ENCODE measurements at places on chromosomes 6 and 20.

GRCh38 chr6:150175586-150176151, 32.8 kb downstream of the PPP1R14C start:
- no peak for DNase-seq

DNA sequence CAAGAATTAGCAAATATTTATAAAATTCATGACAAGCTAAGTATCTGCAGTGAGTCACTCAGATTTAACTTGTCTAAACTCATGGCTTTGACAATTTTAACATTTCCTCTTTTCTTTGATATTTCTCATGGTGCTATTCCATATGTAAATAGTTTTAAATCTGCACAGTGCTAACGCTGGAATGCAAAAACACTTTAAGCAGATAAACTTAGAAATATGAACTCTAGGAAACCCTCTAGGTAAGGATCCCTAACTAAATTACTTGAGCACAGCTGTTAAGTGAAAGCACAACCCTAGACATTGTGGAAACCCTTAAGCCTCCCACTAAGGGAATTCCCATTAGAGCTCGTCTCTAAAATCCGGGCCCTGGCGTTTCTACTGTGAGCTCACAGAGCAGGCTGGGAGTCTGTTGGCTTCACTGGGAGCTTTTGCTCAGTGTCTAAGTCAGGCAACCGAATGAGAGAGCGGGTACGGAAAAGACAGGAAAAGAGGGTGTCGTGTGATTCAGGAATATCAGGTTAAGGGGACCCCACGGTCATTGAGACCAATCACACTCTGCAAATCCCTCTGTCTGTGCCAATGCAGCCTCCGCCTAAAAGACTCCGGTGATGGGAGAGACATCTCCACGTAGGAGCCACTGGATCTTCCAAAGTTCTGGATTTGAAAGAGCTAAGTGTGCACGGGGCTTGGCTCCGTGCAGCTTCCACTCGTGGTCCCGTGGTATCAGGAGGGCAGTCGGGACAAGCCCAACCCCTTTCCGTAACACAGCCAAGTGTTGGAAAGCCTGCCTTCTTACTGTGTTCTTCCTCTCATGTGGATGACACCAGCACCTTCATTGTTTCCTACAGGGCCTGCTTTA, 112.3 kb upstream of the RPS6KA2 start:
- DNase-seq = peak; percentile 22

GRCh38 chr20:10282979-10283456, 64.4 kb downstream of the SNAP25 start:
- no peak for DNase-seq

- DNase-seq = no peak
Observed at GRCh38 chr20:59050437-59050836, 7.9 kb upstream of the PRELID3B start.

GRCh38 chr6:53293691-53294090, 55.1 kb downstream of the ELOVL5 start:
- DNase-seq = no peak

GRCh38 chr6:40253420-40253819, 319.2 kb upstream of the MOCS1 start:
- DNase-seq = no peak

GRCh38 chr20:48846516-48847492, 19.0 kb upstream of the PREX1 start:
- DNase-seq = peak; percentile 92

- DNase-seq = peak; percentile 66
Observed at GRCh38 chr20:18412221-18412901, 54.5 kb downstream of the DZANK1 start.

- DNase-seq = no peak
Observed at GRCh38 chr6:132007474-132008190, 56.5 kb upstream of the CCN2 start.

- DNase-seq = no peak
Observed at GRCh38 chr20:17541996-17542395, 10.8 kb upstream of the BFSP1 start.

DNA sequence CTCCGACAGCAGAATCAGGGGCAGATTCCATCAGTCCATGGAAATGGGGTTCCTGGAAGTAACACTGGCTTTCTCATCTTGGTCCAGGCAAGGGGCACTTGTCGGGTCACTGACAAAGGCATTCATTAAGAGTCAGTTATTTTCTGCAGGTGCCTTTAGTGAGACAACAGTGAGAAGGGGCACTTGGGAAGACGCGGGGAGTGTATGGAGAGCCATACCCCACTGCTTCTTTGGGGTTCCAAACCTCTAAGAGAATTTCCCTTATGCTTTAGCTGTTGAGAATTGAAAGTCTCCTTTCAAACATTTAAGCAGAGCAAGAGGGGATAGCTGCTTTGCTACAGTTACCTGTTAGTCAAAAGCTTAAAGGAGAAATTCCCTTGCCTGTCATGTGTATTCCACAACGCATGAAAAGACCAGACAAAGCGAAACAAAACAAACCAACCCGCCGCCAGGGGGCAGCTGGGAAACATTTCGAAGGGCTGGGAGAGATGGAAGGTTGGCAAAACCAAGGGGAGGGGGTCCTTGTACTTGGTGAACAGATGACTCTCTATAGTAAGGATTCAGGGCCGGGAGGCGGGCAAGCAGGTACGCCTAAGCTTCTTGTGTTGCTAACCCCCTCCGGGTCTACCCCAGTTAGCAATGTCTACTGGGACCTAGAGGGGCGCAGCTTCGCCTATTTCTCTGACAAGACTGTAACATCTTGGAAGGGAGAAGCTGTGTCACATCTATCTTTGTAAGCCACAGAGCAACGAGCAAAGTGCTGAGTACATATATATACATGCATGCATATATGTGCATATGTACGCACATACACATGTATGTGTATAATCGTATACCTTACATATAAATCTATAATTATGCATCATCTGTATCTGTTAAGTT, 474.9 kb upstream of the AGPAT4 start:
- DNase-seq = peak; percentile 40

DNA sequence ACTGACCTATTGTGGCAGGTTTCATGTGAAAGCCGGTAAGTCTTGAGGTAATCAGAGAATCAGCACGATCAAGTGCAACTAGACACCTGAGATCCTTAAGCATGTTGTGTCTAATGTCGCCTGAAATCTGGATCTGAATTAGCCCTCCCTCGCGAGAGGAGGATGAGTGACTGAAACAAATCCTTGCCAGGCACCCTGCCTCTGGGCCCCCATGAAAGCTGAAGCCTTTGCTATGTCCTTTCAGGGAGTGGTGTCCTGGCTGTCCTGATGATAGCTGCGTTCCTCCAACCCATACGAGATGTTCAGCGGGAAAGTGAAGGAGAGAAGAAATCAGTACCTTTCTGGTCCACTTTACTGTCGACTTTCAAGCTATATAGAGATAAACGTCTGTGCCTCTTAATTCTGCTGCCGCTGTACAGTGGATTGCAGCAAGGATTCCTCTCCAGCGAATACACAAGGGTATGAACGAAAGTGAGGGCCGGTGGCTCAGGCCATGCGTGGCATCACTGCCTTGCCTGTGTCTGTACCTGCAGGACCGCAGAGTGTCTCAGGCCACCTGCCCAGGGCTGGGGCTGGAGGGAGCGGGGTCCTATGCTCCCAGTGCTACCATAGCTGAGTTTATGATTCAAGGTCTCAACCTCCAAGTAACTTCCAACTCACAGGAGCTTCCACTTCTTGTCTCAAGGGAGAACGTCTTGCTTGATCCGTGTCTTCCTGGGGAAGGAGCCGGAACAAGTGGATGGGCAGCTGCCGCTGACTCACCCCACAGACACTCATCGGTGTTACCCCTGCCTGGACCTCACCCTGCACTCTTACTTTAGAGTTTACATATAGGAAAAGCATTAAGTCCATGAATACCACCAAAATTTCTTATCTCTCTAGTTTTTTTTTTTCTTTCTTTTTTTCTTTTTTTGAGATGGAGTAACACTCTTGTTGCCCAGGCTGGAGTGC, 12.8 kb downstream of the UNC93A start:
- no peak for DNase-seq

GRCh38 chr6:121201105-121201504, 133.2 kb downstream of the TBC1D32 start:
- no peak for DNase-seq
